ENCODE measurements at places on chromosomes 4 and X. TPM values are rescaled to one million over a fixed set of nuclear protein-coding genes. Genes with fewer than 3 reads are reported as not detected.

Gene UGT2A1
- total RNA-seq, result not detected

Gene GYPA
- total RNA-seq, result not detected

Gene WWC2
- 9.4 TPM for total RNA-seq

Gene ENOX2
- total RNA-seq, result 9.7 TPM

DNA sequence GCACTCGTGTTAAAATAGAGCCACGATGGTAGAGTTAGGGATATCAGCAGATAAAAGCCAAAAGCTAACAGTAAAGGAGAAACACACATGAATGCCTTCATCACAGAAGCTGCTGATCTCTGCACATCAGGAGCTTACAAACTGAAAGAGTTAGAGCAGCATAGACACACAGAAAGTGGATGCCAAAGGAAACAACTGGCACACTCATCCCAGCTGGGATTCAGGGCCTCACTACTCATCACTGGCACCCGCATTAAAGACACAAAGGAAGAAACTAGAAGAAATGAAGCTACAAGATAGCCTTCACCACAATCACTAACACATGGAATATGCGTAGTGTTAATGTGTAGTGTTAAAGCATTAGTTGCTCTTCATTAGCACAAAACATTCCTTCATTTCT is 156.4 kb upstream of the TBL1X start:
- DNase-seq, result no peak

DNA sequence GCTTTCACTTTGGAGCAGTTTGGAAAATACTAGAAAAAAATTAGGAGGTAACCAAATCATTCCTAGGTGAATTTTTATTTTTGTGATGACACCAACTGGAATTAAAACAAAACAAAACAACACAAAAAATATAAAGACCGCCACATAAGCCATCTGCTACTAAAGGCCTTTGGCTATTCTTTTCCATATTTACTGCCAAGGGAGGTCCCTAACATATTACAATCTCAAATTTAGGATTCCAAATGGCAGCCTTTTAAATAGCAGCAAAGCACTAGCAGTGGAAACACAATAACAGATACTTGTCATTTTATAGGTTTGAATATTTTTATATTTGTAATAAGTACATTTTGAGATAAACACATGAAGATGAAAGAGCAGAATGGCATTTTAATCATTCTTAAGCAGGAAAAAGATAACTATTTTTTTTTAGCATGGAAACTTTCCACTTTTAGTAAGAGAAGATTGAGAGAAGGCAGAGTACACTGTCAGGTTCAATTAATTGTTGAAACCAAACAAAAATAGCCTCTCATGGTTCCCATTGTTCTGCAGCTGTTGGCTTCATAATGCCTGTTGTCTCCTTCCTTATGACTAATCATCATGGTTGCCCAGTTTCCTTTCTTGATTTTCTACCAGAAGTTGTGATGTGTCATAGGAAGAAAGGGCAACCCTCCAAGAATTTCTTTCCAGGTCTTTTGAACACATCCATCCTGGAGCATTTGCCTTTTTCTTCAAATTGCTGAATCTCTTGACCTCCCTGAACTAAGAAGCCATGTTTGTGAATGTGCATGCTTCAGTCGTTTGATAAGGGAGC is 219.0 kb upstream of the EMCN start:
- DNase-seq, result no peak

DNA sequence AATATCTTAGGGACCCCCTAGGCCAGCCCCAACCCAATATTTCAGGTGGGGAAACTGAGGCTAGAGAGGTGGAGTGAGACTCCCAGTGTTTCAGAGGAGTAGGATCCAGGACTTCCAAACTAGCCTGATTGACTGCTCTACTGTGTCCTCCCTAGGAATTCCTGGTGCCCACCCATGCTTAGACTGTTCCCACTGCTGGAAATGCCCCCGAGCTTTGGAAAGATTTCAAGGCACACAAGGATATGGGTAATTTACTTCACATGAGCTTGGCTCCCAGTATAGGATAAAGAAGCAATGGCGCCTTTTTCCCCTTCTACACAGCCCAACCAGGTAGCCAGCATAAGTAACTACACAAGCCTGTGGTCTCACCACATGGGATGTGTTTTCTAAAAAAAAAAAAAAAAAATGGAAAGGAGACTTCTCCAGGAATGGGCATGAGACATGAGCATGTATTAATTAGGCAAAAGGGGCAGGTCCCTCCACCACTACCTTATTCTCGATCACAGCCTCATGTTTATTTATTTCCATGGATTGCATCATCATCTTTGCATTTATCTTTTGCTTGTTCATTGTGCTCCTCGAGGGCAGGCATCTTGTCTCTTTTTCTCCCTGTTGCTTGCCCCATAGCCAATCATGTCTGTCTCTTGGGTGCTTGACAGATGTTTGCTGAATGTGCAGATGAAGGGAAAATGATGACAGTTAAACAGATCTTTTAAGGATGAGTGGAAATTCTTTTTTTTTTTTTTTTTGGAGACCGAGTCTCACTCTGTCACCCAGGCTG is 66.7 kb downstream of the DRD5 start:
- no peak for DNase-seq

GRCh38 chr4:174549721-174550120 is 27.4 kb upstream of the HPGD start:
- no peak for DNase-seq

DNA sequence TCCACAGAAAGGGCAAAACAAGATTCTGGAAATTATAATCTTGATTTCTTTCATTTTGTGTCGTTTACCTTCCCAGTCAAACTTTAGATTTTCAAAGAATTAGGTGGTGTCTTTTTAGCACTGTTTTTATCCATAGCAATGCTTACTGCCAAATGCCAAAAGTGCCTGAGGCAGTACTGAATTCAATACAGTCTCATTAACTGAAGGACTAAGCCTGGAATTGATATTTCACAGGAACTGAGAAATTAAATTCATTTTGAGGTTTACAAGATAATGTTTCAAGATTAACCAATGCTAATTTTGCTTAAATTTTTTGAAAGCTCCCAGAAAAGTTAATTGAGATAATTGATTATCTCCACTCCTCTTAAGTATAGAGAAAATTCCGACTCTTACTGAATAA is 68.8 kb upstream of the ARHGAP24 start:
- DNase-seq, result no peak

GRCh38 chr4:15168759-15169158 is 166.5 kb downstream of the CPEB2 start:
- DNase-seq, result no peak

- DNase-seq, result no peak
Observed at GRCh38 chr4:1413687-1414479, 7.6 kb upstream of the NKX1-1 start.

DNA sequence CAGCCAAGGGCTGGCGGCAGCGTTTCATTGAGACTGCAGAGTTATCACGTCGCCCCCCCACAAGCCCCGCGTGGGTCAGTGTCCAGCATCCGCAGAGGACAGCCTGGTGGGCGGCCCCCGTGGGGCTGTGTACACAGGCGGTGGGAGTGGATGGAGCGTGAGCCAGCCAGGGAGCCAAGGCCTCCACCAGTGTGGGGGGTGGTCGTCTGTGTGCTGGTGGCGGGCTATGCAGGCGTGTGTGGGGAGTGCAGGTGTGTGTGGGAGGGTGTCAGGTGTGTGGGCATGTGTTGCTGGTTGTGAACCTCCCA is 56.5 kb upstream of the NKX1-1 start:
- DNase-seq, result no peak

GRCh38 chrX:13898603-13899002 is 81.7 kb upstream of the GPM6B start:
- no peak for DNase-seq

- DNase-seq, result no peak
Observed at GRCh38 chr4:170949084-170949483, 859.3 kb upstream of the AADAT start.

- no peak for DNase-seq
Observed at GRCh38 chr4:74431113-74431826, 13.7 kb upstream of the AREG start.

- DNase-seq, result no peak
Observed at GRCh38 chrX:95716841-95717240, 967.8 kb upstream of the DIAPH2 start.

Data from Peyer's patch (tissue), 4 donors.